ENCODE measurements at places on chromosomes 1 and 21.

- no peak for DNase-seq
Measured at GRCh38 chr1:181551249-181551648, 67.9 kb downstream of the CACNA1E start.

- DNase-seq = peak; percentile 63
Measured at GRCh38 chr21:34524646-34525601, 12.9 kb upstream of the KCNE1 start.

DNA sequence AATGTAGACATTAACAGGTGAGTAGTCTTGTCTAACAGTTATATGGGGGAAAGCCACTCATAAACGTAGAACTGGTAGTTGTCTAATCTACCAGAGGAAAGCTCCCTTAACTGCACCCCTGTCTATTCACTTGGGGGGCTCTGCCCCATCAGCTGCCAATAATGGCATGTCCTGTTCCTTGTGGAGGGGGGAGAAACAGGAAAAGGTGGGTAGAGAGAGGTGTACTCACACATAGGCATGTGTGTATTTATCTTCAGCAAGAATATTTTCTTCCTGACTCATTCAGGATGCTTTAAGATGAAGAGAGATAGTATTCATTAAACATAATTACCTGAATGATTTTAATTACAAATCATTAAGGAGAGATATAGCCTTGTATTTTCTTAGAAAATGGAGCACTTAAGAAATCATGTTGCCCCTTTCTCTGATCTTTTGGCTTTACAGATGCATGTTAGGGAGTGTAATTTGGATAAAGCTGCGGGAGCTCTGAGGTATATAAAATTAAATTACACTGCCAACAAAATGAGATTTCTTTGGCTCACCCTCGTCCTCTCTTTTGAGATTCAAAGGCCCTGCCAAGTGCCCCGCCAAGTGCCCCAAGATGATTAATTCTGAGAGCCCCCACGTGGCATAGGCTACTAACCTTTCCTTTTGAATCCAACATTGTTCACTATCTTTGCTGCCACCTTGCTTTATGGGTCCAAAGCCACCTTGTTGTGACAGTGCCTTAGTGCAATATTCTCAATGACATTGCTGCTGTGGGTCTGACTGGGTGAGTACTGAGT lies 286.3 kb upstream of the LYPLAL1 start:
- DNase-seq = peak; percentile 55

- no peak for DNase-seq
Measured at GRCh38 chr21:33198346-33199099, 31.2 kb upstream of the IFNAR2 start.

DNA sequence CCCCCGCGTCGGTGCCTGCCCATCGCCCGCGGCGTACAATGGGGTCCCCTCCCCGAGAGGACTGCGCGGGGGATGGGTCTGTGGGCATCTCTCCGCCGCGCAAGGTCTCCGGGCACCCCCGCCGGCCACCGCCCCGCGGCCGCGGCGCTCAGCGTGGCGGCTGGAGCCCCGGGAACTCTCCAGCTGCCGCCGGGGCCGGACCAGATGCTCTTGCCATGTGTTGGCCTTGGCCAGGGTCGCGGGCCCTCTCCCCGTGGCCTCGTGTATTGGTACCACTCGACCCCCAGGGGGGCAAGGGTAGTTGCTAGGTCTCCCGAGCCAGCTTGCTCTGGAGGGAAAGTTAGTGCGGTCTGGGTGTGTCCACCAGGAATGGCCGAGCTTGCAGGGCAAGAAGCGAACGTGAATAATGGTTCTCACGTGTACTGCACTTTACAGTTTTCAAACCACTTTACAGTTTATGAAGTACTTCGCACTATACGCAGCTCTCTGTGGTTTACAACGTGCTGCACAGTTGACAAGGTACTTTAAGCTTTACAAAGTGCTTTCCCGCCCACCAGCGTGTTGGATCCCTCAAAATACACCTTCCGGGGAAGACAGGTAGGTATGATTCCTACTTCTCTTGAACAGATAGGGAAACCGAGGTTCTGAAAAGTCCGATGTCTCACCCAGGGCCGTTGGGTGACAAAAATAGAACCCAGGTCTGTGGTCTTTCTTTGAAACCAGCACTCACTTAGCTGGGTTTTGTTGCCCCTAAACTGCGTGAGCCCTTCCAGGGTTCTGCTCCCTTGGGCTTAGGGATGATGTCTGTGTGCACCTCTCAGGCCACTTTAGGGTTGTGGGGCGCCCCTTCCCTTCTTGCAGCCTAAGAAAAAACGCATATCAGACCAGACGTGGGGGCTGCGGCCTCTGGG lies 1.2 kb downstream of the EPHB2 start:
- DNase-seq = peak; percentile 35

GRCh38 chr1:170536924-170537551 lies 5.1 kb downstream of the GORAB start:
- DNase-seq = peak; percentile 67

DNA sequence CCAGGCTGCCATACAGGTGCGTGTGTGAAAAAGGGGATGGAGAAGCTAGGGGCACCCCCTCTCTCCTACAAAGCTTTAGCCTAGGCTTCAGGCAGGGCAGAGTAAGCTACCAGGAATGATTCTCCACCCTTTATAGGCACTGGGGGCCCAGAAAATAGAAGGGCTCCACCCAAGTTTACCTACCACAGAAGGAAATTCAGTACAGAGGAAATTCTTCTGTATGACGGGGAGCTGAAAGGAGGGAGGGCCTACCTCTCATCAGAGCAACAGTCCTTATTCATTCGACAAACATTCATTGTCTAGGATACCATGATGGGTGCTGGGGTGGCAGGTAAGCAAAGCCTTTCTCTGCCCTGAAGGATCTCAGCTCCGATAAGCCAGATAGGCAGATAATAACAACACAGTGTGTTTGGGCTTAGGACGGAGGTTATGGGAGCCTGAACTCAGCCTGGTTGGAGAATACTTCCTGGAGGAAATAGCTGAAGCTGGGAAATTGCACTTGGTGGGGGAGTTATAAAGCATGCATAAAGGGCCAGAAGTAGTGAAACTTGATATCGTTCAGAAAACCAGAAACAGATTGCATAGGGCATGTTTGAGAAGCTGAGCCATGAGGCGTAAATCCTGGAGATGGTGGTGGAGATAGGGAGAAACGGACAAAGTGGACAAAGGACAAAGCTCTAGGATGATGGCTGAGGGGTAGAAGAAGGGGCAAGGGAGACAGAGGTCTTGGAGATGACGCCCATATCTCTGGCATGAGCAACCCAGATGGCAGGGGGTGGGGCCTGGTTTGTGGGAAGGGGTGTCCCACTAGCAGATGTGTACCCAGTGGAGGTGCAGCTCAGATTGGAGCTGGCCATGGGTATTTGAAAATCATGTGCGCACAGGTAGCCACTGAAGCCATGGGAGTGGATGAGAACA lies 5.3 kb upstream of the P3R3URF start:
- DNase-seq = peak; percentile 81

GRCh38 chr1:90836345-90836679 lies 119.2 kb upstream of the BARHL2 start:
- DNase-seq = no peak

DNA sequence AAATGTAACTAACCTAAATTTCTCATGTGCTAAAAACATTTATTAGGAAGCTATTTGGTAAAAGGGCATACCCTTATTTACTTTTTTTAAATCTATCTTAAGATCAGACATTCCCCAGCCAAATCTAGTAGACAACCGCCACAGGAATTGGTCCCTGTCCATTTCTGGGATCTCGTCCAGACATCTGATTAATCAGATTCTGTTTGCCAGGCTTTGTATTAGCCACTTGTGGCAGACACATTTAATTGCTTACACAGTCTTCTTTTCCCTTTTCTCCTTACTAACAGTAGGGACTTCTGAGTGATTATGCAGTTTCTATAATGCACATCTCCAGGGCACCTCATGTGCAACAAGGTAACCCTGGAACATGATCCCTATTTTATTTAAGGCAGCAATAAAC lies 449.0 kb upstream of the RGS18 start:
- no peak for DNase-seq

GRCh38 chr1:14923727-14924452 lies 229.7 kb upstream of the TMEM51 start:
- DNase-seq = peak; percentile 83

DNA sequence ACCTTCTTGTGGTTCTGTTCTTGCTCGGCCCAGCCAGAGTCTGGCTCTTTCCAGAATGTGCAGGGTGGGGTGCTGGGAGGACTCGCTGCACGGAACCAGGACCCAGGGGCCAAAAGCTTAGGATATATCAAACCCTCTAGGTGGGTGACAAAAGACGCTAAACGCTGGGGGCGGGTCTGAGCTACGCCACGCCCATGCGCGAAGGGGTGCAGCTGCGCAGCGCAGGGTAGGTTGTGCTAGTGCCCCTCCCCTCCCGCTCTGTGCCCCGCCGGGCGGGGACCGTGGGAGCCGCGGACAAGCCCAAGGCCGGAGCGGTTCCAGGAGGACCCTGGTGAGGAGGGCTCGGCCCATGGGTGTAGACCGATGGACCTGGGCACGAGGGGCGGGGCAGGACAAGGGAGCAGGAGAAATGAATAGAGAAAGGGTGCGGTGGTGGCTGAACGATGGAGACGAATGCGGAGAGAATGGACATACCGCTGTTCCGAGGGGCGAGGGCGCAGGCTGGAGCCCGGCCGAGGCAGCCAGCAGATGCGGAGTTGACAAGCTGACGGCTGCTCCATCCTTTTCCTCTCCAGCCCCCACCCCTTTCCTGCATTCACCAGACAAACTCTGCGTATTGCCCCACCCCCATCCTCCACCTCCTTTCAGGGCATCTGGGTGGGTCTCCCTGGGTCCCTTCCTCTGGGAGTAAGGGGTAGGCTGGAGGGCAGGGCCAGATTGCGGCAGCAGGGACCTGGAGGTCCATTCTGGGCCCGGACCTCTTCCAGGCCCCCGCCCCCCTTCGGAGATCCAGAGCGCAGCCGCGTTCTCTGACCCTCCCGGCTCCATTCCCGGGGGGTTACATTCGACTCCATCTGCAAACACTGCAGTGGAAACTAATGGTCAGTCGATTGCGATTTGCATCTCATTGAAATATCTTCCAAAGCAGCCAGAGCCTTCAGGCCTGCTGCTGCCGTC lies at the start of gene RUSC1:
RUSC1 (plus strand) TSS at position 234 of the 957 bp plus-strand sequence. CDS start 880 bp downstream, outside the sequence.
- peak; percentile 47 for DNase-seq

GRCh38 chr1:246372559-246372958 lies 134.5 kb downstream of the SMYD3 start:
- DNase-seq = no peak

GRCh38 chr1:227325156-227325555 lies 6.9 kb upstream of the CDC42BPA start:
- no peak for DNase-seq

DNA sequence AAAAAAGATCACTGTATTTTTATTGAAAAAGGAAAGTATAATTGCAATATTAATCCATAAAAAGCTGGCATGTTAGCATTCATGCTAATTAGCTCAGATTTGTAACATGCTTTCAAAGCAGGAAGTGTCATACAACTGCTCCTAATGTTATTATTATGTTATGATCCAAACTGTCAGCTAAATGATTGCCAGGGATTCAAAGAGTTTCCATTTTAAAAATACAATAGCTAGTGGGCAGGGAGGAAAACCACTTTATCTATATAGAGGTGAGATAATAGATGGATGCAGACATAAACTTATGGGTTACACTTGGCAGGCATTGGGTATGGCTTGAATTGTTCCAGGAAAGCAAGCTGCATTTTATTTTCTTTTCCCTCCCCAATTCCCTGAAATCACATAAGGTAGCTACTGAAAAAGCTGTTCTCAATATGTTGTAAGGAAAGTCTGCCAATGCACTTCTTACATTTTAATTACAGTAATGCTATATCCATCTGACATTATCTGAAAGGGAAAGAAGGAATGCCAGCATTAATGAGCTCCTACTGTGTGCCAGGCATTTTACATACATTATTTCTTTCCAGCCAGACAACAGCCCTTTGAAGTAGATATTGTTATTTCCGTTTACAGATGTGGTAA lies 9.8 kb upstream of the MYSM1 start:
- DNase-seq = no peak

DNA sequence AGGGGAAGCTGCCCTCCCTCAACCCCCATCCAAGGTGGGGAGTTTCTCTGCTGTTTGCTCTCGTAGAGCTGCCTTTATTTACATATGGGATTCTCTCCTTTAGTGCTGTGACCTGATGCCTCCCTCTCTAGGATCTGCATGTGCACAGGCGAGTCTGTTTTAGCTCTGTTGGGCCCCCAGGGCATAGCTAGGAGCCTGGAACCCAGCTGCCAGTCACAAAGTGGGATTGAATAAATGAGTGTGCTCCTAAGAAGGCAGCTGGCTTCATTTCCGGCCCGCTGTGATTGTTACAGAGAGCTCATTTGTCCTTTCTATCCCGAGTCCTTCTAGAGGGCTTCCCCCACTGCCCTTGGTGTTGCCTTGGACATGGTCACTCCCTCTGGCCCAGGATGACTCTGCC lies 176.6 kb downstream of the GRIK3 start:
- DNase-seq = no peak

DNA sequence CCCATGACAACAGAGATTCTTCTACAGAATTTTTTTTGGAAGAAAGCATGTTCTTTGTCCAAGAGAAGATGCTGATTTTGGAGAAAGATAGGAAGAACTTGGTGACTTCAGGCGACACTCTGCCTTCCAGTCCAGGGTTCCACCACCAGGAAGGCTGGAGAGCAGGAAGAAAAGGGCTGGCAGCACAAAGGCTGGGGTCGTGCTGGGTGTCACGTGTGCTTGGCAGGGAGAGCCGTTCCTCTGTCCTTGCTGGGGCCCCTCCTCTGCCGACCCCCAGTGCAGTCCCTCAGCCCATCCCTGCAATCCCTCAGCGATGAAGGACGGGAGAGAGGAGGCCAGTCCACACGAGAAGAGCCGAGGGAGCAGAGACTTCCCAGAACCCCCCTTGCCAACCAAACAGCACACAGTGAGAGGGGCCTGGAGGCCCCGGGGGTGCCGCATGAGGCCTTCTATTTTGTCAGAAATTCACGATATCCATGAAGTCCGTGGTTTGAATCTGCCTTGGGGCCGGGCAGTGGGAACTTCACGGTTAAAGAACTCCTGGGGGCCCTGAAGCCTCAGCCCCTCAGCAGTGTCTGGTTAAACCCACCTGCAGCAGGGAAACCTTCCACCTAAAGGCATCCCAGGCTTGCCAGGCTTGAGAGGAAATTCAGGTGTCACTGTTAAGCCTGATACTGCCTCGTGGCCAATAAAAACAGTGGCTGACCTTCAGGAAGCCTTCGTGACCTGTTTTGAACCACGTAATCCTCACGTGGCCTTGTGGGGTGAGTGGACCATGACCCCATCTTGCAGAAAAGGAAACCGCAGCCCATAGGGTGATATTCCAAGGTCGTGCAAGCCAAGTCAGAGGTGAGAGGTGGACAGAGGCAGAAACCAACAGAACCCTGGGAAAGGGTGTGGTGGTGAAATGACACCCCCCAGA lies 3.4 kb downstream of the KRTAP10-12 start:
- no peak for DNase-seq

DNA sequence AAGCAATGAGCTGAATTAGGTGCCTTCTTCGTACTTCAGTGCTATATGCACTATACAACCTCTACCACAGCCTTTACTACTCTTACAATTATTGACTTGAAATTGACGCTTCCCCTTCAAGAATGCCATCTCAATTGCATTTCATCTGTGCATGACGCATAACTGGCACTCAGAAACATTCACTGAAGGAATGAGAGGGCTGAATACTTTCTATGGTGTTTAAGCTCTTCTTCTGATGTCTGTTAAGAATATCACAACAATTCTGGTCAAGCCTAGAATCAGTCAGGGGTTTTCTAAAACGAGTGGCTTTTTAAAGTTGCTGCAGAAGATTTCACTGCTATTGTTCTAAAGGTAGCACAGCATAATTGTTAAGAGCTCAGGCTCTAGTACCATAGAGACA lies 11.5 kb downstream of the DENND1B start:
- DNase-seq = no peak

GRCh38 chr1:173867753-173868265 lies at the start of gene GAS5:
GAS5 (minus strand) TSS chr1:173867989.
- peak; percentile 100 for DNase-seq
